AG10803 (cell line): ENCODE measurements at places on chromosomes 1 and 21.
A peak's percentile ranks its signal among the peaks of the same experiment; 100 is the strongest.

DNA sequence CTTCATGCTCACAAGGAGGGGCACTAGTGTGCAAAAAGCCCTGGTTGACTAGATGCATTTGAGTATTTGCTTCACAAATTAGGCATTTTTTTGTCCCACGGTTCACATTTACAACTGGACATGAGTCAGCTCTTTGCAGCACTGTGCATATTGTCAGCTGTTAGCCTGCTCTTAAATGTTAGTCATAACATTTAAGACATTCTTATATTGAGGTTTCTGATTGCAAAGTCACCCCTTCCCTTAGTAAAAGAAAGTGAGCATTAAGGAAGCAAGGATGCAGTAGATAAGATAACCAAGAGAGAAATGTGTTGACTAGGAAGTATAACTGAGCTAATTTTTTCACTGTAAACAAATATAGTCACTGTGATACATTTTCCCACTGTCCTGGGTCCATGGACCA, 132.6 kb upstream of the CTTNBP2NL start:
- DNase-seq: peak; percentile 19

GRCh38 chr1:17610713-17611112, 71.2 kb downstream of the ARHGEF10L start:
- DNase-seq: no peak

GRCh38 chr1:2975466-2976179, 45.6 kb upstream of the ACTRT2 start:
- no peak for DNase-seq

- DNase-seq: peak; percentile 92
Observed at GRCh38 chr1:32695098-32695904, 7.3 kb downstream of the SYNC start.

DNA sequence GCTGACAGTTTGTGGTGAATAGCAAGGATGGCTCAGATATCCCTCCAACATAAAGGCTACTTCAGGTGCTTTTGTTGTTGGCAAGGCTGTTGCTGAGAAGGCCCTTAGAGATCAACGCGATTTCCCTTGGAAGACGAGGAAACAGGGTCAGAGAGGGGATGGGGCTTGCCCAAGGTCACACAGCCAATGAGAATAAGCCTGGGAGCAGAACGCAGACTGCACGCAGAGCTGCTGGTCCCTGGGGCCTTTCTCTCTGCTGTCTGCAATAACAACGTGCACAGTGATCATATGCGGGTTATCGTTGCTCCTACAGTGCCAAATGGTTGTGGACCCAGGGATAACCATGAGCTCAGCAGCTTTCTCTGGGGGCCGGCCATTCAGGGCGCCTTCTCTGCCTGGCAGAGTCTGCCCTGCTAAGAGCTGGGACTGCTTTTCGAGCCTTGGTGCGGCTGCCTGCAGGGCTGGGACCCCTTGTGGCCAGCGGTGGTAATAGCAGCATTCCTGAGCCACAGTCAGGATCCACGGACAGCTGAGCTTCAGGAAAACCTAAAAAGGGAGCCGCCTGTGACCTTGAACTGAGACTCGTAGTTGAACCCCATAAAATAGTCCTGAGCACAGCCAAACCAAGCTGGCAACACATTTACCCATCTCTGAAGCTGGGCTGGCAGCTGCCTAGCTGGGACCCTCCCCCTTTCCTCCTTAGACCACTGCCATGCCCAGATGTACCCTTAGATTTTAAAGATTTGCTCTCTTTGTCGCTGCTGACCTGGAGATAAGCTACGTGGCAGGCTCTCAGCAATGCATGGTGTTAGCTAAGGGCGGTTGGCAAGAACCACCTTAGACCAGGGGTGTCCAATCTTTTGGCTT, 39.8 kb downstream of the HTR6 start:
- peak; percentile 70 for DNase-seq

- DNase-seq: no peak
Observed at GRCh38 chr21:16216288-16216962, 486.6 kb downstream of the USP25 start.

DNA sequence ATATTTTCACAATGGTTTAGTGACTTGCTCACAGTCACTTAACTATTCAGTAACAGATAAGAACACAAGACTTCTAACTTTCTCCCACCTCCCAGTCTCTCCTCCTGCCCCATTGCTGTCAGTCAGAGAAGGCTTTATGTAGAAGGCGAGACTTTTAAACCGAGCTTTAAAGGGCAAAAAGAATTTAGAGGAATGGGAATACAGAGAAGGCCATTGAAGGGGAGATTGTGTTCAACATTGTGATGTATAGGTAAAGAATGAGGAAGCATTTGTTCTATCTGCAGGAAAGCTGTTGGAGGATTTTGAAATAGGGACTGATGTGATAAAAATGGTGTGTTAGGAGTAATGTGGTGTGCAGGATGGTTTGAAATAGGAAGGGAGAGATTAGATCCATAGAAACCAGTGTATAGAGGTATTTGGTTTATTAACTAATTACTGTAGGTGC, 7.3 kb downstream of the POU2F1 start:
- DNase-seq: no peak
